ENCODE measurements at places on chromosomes 16 and 17. TPM values are rescaled to one million over a fixed set of nuclear protein-coding genes. Genes with fewer than 3 reads are reported as not detected.
A peak's percentile ranks its signal among the peaks of the same experiment; 100 is the strongest.

- no peak for DNase-seq
These were observed 94.0 kb upstream of the GNAO1 start for GRCh38 chr16:56097306-56097705.

The C16orf86 gene
- total RNA-seq: 2.1 TPM

DNA sequence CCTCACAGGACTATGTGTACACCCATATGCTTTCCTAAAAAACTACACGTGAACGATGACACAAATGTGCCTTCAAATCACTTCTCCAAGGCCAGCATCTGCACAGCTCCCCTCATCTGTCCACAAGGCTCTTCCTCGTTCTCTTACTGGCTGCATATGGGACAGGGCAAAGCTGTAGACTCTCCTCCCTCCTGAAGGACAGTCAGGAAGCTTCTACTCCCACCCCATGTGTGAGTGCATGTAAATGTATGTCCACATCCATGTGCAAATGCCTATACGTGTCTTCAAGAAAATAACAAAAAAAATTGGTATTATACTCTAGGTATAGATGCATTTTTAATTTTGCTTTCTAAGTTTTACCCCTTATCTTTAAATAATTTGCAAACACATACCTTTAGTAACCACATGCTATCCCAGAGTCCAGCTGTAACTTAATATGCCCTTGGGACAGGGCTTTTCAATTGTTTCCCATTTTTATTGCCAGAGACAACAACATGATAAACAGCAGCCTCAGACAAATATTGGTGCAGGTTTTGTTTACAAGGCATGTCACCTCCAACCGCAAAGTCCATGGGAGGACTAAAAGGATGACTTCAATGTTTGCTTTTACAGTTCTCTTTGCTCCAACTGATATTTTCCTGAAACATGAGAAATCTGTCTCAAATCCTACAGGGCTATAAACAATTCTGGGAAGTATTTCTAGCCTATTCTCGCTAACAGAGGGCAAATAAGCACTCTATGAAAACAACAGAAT, 31.6 kb upstream of the FAAP100 start:
- DNase-seq: no peak

DNA sequence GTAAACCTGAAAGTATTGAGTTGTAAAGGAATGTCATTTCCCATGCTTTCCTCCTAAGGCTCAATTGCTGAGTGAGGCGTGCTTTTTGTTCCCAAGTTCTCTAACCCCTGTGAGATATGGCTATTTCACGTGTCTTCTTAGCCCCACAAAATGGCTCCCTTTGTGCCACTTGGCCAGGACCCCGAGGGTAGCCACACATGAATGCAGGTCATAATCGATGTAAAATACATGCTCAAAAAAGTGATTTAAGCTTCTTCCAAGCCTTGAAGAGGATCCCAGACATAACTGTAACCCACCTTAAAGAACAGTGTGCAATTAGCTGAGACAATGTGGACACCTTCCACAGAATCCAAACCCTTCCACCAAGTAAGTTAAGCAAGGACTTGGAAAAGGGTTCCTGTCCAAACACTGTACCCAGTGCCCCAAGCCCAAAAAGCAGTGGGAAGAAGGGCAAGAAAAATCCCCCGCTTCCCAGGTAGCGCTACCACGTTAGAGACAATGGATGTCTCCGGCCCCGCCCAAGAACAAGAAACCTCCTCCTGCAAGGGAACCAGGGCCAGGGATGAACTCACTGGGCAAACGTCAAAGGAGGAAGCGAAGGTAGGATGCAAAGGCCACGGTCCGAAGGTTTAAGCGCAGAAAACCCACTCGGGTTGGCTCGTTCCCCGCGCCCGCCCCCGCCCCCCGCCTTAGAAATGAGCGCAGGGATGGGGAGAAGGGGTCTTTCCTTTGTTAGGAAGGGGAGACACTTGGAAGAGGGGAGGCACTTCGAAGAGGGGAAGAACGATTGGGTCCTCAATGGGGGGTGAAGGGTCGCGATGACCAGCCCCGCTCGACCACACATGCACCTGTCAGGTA, 1.2 kb downstream of the JPT1 start:
- peak; percentile 54 for DNase-seq

The MILR1 gene
- total RNA-seq: 0.45 TPM

- no peak for DNase-seq
These were observed 4.8 kb upstream of the SIRT7 start for GRCh38 chr17:81922566-81923301.

GRCh38 chr17:27265333-27265732, 28.6 kb upstream of the WSB1 start:
- no peak for DNase-seq

DNA sequence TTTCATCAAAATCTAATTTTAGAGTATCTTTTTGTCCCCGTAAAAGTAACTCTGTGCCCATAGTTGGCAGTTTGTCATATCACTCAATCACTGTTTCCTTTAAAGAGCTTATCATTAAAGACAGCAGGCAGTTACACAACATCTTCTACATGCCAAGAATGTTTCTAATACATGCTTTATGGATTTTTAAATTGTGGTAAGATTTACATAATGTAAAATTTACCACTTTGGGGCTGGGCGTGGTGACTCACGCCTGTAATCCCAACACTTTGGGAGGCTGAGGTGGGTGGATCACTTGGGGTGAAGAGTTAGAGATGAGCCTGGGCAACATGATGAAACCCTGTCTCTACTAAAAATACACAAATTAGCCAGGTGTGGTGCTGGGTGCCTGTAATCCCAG, 687.2 kb downstream of the WWOX start:
- DNase-seq: no peak

- no peak for DNase-seq
These were observed 37.4 kb downstream of the BPTF start for GRCh38 chr17:67862614-67863217.

The OR1A1 gene
- not detected for total RNA-seq

Data from suprapubic skin (tissue), 4 donors.